ENCODE measurements at places on chromosomes 3 and 15.

DNA sequence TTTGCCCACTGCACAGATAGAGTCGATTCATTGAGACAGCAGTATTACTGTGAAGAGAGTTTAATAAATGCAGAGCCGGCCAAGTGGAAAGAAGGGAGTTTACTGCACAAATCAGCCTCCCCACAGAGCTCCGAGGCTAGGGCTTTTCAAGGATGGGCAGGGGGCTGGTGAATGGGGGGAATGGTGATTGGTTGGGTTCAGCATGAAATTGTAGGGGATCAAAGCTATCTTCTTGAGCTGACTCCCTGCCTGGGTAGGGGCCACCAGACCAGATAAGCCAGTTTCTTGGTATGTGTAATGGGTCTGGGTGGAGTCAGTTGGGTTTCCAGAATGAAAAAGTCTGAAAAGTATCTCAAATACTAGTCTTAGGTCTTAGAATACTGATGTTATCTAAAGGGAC, 66.6 kb downstream of the SYNPR start:
- DNase-seq, result no peak

- no peak for DNase-seq
Measured at GRCh38 chr3:41000471-41000870, 198.8 kb upstream of the CTNNB1 start.

GRCh38 chr3:134249296-134249841, 1.3 kb downstream of the RYK start:
- no peak for DNase-seq

- DNase-seq, result no peak
Measured at GRCh38 chr3:159829539-159830227, 159.0 kb upstream of the IL12A start.

- DNase-seq, result peak; percentile 10
Measured at GRCh38 chr15:25250011-25250596, 188.7 kb downstream of the UBE3A start.

DNA sequence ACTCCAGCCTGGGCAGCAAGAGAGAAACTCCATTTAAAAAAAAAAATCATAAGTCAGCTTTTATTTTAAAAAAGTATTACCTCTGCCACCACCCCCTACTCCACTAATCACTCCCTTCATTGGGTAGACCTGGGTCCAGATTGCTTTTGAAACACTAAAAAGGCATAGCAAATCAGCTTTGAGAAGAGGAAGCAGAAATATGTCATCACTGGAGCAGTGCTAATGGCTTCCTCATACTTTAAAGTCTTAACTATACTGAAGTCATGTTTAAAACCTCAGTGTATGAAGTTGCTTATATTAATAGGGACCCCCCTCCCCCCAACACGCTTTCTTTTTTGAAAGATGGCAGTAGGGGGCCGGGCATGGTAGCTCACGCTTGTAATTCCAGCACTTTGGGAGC, 1.0 kb upstream of the HTR3D start:
- DNase-seq, result no peak

All from GM12892 (cell line).